ENCODE measurements at places on chromosomes 4 and X.

GRCh38 chr4:176882206-176882605 is 89.5 kb upstream of the VEGFC start:
- DNase-seq, result no peak

DNA sequence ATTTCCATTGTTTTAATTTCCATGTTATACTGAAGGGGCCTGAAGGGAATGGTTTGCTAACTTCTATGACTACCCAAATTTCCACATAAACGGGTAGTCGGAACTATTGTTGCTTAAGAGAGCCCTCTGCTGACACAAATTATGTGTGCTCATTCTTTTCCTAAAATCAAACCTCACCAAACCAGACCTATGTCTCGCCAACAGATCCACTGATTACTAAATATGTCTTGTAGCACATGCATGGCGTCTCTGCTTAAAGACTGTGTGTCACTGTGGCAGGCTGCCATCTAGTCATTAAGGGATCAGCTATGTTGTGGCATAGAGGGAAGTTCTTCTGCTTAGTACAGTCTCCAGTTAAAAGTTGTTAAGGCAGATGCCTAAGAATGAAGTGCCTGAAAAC is 25.1 kb downstream of the PIR start:
- DNase-seq, result peak; percentile 20

- no peak for DNase-seq
Observed at GRCh38 chr4:158164768-158165213, 8.0 kb downstream of the GASK1B start.

DNA sequence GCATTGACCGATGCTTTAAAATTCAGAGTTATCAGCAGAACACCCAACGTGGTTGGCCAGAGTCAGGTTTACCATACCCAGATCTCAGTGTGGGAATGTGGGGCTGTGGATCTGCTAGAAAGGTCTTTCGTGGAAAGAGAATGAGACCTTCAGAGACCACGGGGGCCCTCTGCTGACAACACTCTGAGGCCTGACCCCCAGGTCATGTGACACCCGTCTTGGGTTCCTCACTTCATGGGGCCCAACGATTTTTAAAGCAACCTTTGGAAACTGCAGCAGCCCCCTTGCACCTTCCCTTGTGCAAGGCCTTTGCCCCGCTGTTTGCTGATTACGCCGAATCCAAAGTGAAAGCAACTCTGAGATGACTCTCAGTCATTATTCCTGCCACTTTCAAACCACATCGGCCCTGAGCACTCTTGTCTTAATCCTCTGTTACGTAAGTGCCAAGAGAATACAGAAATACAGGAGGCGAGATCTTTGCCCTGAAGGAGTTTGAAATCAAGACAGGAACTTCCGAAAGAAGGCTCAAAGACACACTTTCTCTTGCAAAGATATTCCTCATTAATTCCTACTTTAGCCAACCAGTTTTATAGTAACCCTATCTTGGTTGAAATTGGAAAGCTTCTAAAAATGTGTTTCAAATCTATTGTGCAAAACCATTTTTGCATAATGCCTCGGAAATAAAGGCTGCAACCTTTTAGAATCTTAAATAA is 88.3 kb downstream of the EVC2 start:
- no peak for DNase-seq

GRCh38 chr4:172758586-172759340 is 409.8 kb upstream of the GALNT7 start:
- DNase-seq, result no peak

DNA sequence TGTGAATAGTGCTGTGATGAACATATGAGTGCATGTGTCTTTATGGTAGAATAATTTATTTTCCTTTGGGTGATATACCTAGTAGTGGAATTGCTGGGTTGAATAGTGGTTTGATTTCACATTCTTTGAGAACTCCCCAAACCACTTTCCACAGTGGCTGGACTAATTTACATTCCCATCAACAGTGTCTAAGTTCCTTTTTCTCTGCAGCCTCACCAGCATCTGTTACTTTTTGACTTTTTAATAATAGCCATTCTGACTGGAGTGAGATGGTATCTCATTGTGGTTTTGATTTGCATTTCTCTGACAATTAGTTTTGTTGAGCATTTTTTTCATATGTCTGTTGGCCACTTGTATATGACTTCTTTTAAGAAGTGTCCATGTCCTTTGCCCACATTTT is 29.1 kb downstream of the JADE3 start:
- no peak for DNase-seq

DNA sequence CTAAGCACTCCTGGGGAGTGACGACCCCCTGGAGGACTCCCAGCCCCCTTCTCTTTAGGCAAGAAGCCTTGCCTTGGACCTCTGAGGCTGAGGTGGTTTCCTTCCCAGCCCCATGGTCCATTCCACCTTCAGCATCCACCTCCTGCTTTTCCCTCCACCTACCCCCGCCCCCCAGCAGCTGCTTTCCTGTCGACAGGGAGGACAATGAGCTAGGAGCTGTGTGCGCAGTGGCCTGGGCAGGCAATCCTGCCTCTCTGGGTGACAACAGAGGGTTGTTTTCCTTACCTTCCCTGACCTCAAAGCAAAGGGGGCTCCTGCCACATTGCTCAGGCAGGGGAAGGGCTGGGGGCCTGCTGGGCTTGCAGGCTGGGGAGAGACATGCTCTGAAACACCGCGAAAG is 123.5 kb downstream of the BCOR start:
- DNase-seq, result no peak

DNA sequence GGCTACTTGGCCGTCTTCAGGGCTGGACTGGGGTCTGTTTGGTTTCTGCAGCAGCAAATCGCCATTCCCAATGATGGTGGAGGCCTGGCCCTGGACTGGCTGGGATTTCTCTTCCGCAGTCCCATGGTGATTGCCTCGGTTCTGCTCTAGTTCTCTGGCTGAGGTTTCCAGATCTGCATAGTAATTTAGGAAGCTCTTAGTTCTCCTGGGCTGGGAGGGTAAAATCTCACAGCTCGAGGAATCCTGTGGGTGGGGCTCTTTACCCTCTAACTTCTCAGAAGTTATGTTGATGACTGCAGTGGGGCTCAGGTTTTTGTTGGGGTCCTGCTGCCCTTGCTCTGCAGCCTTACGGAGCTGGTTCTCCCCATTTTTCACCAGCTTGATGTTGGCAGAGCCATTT is 200.6 kb downstream of the APBB2 start:
- no peak for DNase-seq

DNA sequence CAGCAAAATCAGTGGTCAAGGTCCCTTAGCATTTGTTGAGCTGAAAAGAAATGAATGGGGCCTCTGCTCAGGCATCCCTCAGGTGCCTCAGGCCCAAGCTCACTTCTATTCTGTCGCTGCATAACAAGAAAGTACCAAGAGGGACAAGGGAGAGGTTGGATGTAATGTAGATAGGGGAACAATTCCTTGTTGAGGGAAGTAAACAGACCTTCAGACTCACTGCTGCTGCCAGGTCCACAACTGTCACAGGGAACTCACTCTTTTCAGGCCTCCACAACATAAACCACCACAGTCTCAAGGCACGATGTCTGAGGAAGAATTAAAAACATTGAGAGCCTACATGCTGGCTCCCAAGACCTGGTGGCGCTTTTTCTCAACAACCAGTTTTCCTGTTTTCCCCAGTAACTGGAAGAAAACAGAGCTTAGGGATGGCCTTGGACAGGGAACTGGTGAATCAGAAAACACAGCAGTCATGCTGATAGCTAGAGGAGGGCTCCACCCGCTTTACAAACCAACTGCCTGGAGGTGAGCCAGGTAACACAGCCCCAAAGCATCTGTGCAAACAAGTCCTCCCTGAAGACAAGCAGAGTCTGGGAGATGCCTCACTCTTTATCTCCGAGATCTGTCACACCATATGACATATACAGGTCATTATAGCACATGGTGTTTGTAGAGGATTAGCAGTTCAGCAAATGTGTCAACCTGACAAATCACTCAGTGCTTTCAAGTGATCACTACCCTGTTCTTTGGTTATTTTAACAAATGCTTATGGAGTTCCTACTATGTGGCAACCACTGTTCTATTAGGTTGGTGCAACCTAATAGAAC is 14.3 kb upstream of the AWAT1 start:
- DNase-seq, result no peak

GRCh38 chr4:23861897-23862296 is 27.9 kb downstream of the PPARGC1A start:
- DNase-seq, result no peak

- no peak for DNase-seq
Observed at GRCh38 chrX:102627640-102628039, 23.6 kb upstream of the GPRASP1 start.

All from activated CD4-positive, alpha-beta T cell treated with anti-CD3 and anti-CD28 coated beads, Interleukin-10, Interleukin-2, amounts not matched to agents 100 ng/mL and 50 ng/mL, durations not matched to agents 16 hours and 8 hours (primary cell).